Thoracic aorta endothelial cell (primary cell): ENCODE measurements at places on chromosomes 2 and 18. TPM values are rescaled to one million over a fixed set of nuclear protein-coding genes. Genes with fewer than 3 reads are reported as not detected.

Gene IKZF2
- total RNA-seq = 0.93 and 1.9 TPM in 2 replicates

Gene AMER3
- total RNA-seq = not detected in 2 replicates

Gene KCNF1
- 0.27 and 0.36 TPM in 2 replicates for total RNA-seq

Gene SULT1C3
- total RNA-seq = not detected in 2 replicates

Gene STAM2
- 34.8 and 41.2 TPM in 2 replicates for total RNA-seq

Gene RPRM
- total RNA-seq = not detected in 2 replicates

Gene CNTNAP5
- total RNA-seq = not detected in 2 replicates

Gene CNDP1
- total RNA-seq = not detected in 2 replicates

Gene IL1RL1
- 159 and 193 TPM in 2 replicates for total RNA-seq

Gene TANC1
- 112 and 117 TPM in 2 replicates for total RNA-seq

Gene KCNG3
- under 0.01 TPM in 1 of 2 replicates, not detected in the other for total RNA-seq

Gene CDH20
- total RNA-seq = not detected in 2 replicates

Gene VAMP5
- 47.5 and 56.0 TPM in 2 replicates for total RNA-seq

Gene PECR
- 6.1 and 6.5 TPM in 2 replicates for total RNA-seq

Gene C2orf78
- total RNA-seq = not detected in 2 replicates

Gene TMEM247
- total RNA-seq = not detected in 2 replicates

Gene PCARE
- not detected in 2 replicates for total RNA-seq

Gene BOK
- 28.6 and 35.9 TPM in 2 replicates for total RNA-seq

Gene CCDC88A
- 111 and 121 TPM in 2 replicates for total RNA-seq

Gene APOB
- total RNA-seq = 1.3 and 1.8 TPM in 2 replicates

Gene RESP18
- not detected in 2 replicates for total RNA-seq

Gene CD8A
- not detected in 2 replicates for total RNA-seq

Gene IL1A
- total RNA-seq = 1.2 and 1.8 TPM in 2 replicates

Gene KATNAL2
- 1.2 and 3.0 TPM in 2 replicates for total RNA-seq

Gene GCG
- total RNA-seq = not detected in 2 replicates

Gene SLC8A1
- 2.0 and 7.0 TPM in 2 replicates for total RNA-seq

Gene CRYBA2
- not detected in 2 replicates for total RNA-seq

Gene TDRD15
- total RNA-seq = under 0.01 TPM in 1 of 2 replicates, not detected in the other

Gene CABLES1
- total RNA-seq = 19.0 and 34.2 TPM in 2 replicates

Gene SYT4
- total RNA-seq = not detected in 2 replicates

Gene GPBAR1
- 0.07 and 0.40 TPM in 2 replicates for total RNA-seq

Gene TWSG1
- total RNA-seq = 89.6 and 108 TPM in 2 replicates

Gene KLHL14
- not detected in 2 replicates for total RNA-seq

Gene MROH2A
- not detected in 2 replicates for total RNA-seq

Gene UGT1A1
- not detected in 2 replicates for total RNA-seq

Gene SPDYA
- 1.5 and 2.7 TPM in 2 replicates for total RNA-seq

Gene LIMS4
- 11.6 and 19.2 TPM in 2 replicates for total RNA-seq

Gene ITGA6
- total RNA-seq = 350 and 584 TPM in 2 replicates

Gene LRRTM4
- total RNA-seq = not detected in 2 replicates

Gene MYO3B
- total RNA-seq = under 0.01 TPM in 1 of 2 replicates, not detected in the other

Gene STK36
- total RNA-seq = 23.5 and 24.8 TPM in 2 replicates

Gene DNAJB2
- 13.7 and 15.4 TPM in 2 replicates for total RNA-seq

Gene AMMECR1L
- 18.8 and 20.9 TPM in 2 replicates for total RNA-seq

Gene PAIP2B
- total RNA-seq = 0.53 and 1.2 TPM in 2 replicates

Gene SLC9A4
- not detected in 2 replicates for total RNA-seq

Gene TNS1
- 37.0 and 38.2 TPM in 2 replicates for total RNA-seq

Gene ACMSD
- total RNA-seq = not detected in 2 replicates

Gene TMEM17
- 1.3 and 1.7 TPM in 2 replicates for total RNA-seq

Gene CD226
- 0.53 and 0.65 TPM in 2 replicates for total RNA-seq

Gene CD28
- total RNA-seq = under 0.01 and 0.07 TPM in 2 replicates

Gene OTOS
- total RNA-seq = not detected in 2 replicates

Gene CKAP2L
- total RNA-seq = 21.8 and 25.3 TPM in 2 replicates

Gene ANKRD30BL
- not detected in 2 replicates for total RNA-seq

Gene PID1
- total RNA-seq = 0.13 TPM in 1 of 2 replicates, not detected in the other

Gene PTPRN
- not detected in 2 replicates for total RNA-seq

Gene LRPPRC
- total RNA-seq = 143 and 148 TPM in 2 replicates

Gene PLGLB2
- 1.5 and 2.7 TPM in 2 replicates for total RNA-seq
